Esophagus mucosa (tissue), 1 donor: ENCODE measurements at places on chromosomes 12 and 14. TPM values are rescaled to one million over a fixed set of nuclear protein-coding genes. Genes with fewer than 3 reads are reported as not detected.

The MVK gene
- 55.2 TPM for total RNA-seq

The E2F7 gene
- 4.0 TPM for total RNA-seq

The PTPRR gene
- not detected for total RNA-seq

The KLHL28 gene
- 8.2 TPM for total RNA-seq

The ZC2HC1C gene
- total RNA-seq: 1.1 TPM

The DHH gene
- 0.12 TPM for total RNA-seq

The SLC22A17 gene
- total RNA-seq: 2.0 TPM

The CPNE6 gene
- total RNA-seq: not detected

The SINHCAF gene
- total RNA-seq: 46.6 TPM

The GPR132 gene
- total RNA-seq: 0.36 TPM

The SPIC gene
- total RNA-seq: 0.16 TPM

The KRT79 gene
- total RNA-seq: 0.32 TPM

The TEAD4 gene
- total RNA-seq: 11.0 TPM

The MARK3 gene
- 62.1 TPM for total RNA-seq

The PTCSC3 gene
- not detected for total RNA-seq

The DCAF5 gene
- total RNA-seq: 28.1 TPM

The NGDN gene
- 20.4 TPM for total RNA-seq

The EEF1AKMT3 gene
- 3.4 TPM for total RNA-seq

The BRMS1L gene
- 6.9 TPM for total RNA-seq

The TGFB3 gene
- 4.3 TPM for total RNA-seq

The RIMBP2 gene
- total RNA-seq: 2.3 TPM

The SLC15A4 gene
- 12.8 TPM for total RNA-seq

The SPSB2 gene
- 6.4 TPM for total RNA-seq

The ITGA7 gene
- 6.7 TPM for total RNA-seq

The ACOT4 gene
- total RNA-seq: 1.0 TPM

The NDRG2 gene
- total RNA-seq: 54.7 TPM

The RILPL2 gene
- total RNA-seq: 1.5 TPM

The CCT2 gene
- 114 TPM for total RNA-seq

The INHBC gene
- total RNA-seq: not detected

The KLRD1 gene
- not detected for total RNA-seq

The LAG3 gene
- not detected for total RNA-seq

The FAM186B gene
- total RNA-seq: 0.36 TPM

The LUM gene
- 8.4 TPM for total RNA-seq

The GPR137C gene
- total RNA-seq: 0.16 TPM

The B4GALNT1 gene
- total RNA-seq: 0.04 TPM

The TAS2R30 gene
- total RNA-seq: 1.1 TPM

The GYS2 gene
- total RNA-seq: 0.68 TPM

The CCND2 gene
- total RNA-seq: 48.9 TPM

The EGLN3 gene
- 33.8 TPM for total RNA-seq

The EFS gene
- 27.6 TPM for total RNA-seq

The RBP5 gene
- 0.76 TPM for total RNA-seq

The SUPT16H gene
- total RNA-seq: 40.3 TPM

The OTX2 gene
- not detected for total RNA-seq

The CCDC184 gene
- total RNA-seq: 0.20 TPM

The DPF3 gene
- total RNA-seq: 1.1 TPM

The INSM2 gene
- not detected for total RNA-seq

The GIT2 gene
- 16.3 TPM for total RNA-seq

The FERMT2 gene
- 4.1 TPM for total RNA-seq
